Stimulated activated CD8-positive, alpha-beta memory T cell treated with anti-CD3 and anti-CD28 coated beads, Interleukin-7, amount 100 ng/mL, for 1 hour (primary cell): ENCODE measurements at places on chromosomes 1 and 21.

DNA sequence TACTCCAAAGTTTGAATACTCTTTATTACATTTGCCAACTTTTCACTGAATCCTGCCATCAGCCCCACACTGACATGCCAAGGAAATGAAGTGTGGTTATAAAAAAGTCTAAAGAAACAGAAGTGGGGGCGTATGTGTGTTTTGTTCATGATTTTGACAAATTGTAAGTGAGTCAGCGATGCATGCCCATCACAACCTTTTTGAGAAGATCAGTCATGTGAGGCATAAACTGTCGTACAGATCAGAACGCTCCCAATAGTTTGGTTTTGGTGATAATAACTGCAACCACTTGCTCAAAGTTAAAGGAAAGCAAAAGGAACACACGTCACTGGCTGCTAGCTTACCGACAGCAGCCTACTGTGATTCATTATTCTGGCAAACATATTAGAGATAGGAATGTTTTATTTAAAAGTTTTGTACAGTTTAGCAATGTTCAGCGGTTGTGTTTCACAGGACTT, 95.6 kb downstream of the RGS2 start:
- DNase-seq, result no peak

DNA sequence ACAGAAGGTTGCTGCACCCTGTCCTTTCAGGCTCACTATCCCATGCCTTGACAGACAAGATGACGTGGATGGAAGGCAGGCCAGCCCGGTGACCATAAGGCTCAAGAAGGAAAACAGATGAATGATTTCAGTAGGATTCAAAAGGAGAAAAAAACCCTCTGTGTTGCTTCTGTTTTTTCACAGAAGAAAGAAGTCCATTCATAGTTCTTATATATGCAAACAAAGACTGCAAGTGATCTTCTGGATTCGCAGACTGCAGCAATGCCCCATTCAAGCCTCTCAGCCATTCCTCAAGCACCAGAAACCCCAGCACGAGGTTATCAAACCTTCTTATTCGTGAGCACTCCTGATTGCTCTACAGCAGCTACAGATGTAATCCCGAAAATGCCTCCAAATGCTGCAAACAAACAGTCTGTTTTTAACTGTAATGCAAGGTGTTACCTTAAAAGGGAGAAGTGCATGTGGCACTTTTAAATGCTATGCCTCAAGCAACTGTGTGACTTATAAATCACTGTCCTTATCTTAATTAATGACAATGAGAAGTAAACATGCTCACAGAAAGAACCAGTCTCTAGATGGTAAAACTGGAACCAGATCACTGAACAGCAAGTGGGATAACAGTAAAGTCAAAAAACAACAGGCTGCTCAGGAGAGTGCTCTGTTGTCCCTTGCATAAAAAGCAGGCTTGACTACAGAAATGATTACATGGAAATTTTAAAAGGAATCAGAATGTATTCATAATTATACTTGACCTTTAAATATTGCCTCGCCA, 173.9 kb downstream of the HHIPL2 start:
- no peak for DNase-seq

GRCh38 chr1:208278638-208279037, 34.5 kb upstream of the PLXNA2 start:
- DNase-seq, result no peak

DNA sequence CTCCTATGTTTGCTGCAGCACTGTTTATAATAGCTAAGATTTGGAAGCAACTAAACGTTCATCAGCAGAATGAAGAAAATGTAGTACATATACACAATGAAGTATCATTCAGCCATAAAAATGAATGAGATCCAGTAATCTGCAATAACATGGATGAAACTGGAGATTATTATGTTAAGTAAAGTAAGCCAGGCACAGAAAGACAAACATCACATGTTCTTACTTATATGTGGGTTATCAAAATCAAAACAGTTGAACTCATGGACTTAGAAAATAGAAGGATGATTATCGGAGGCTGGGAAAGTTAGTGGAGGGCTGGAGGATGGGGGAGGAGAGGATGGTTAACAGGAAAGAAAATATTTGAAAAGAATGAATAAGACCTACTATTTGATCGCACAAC, 1017.6 kb downstream of the KCNT2 start:
- no peak for DNase-seq

DNA sequence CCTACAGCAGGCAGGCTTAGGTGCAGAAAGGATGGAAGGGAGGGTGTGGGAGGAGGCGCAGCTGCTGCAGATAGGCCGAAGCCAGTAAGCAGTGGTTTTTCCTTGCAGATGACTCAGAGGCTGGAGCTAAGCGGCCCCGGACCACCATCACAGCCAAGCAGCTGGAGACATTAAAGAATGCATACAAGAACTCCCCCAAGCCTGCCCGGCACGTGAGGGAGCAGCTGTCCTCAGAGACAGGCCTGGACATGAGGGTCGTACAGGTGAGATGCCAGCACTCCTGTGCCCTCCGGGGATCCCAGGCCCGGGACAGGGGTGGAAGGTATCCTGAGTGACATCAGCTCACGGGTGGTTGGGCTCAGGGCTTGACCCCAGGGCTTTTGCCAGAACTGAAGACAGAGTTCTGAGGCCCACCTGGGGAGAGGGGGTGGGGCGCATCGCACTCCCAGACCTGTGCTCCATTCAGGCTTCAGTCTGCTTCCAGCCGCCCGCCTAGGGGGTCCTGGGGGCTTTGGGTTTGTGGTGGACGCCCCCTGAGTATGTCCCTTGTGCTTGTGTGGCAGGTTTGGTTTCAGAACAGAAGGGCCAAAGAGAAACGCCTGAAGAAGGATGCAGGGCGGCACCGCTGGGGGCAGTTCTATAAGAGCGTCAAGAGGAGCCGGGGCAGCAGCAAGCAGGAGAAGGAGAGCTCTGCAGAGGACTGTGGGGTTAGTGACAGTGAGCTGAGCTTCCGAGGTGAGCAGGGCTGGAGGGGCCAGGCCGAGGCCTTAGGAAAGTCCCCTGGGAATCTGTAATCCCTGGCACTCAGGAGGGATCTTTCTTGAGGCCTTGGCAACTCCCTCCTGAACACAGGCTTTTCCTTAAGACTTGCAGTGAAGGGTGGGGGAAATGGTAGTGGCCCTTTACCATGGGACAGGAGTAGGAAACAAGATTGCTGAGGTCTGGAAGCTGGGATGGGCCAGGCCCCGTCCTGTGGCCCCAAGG, 41.5 kb downstream of the LHX4 start:
- no peak for DNase-seq

DNA sequence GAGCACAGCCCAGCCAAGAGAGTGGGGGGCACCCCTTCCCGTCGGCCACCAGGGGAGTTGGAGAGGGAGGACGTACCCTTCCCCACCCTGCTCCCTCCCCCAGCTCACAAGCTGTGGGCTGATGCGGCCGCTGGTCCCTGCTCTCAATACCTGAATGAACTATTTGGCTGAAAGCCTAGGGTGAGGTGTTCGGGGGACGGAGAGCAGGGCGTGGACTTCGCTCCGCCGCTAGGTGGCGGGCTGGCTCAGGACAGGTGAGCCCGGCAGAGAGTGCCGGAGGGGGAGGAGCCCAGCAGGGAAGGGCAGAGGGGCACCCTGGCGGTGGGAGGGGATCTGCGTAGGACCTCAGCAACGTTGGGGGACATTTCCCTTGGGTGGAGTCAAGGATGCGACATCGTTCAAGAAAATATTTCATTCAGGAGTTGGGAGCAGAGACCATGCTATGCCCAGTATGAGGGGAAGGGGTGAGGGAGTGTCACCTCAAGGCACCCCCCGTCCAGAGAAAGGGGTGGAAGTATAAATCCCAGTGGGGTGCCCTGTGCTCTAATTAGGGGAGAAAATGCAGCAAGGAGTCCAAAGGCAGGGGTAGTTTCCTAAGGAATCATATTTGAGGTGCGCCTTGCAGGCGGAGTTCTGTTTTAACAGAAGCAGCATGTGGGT, 12.0 kb upstream of the RHBG start:
- peak; percentile 33 for DNase-seq

GRCh38 chr1:48061162-48062136, 64.3 kb upstream of the TRABD2B start:
- no peak for DNase-seq

DNA sequence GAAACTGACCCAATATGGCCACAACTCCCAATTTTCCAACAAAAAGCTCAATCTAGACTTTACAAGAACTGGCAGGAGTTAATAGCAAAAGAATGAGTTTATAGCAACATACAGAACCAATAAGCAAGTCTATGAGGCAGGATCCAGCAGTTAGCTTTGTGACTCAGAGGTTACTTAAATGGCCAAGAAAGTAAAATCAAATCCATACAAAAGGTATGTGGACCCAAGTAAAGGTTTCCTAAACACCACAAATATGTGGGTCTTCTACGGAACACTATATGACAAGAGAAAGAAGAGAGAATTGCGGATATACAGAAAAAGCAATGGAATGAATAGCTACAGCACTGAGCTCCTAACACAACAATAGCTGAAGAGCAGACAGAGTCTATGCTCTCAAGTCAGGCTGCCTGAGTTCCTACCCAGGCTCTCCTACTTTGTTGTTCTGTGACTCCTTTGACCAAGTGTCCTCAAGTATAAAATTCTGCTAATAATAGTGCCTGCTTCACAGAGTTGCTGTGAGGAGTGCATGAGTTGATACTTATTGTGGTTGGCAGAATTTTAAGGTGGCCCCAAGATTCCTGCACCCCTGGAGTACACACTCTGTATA, 204.3 kb downstream of the SMYD3 start:
- DNase-seq, result no peak

DNA sequence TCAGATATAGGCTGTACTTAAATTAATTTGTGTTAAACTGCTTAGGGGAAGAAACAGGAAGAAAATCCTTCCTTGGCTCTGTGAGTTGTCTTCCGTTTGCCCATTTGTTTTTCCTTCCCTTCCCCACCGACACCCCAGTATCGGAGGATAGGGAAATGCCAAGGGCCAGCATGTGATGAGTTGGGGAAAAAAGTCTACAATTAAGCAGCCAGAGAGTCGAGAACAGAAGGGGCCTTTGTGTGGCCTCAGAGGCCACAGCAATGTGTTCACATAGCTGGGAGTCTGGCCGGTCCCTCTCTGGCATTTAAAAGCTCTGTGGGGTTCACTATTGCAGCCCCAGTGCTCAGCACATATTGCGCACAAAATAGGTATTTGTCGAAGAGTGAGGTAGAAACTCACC, 489.3 kb downstream of the MATN1 start:
- no peak for DNase-seq

GRCh38 chr1:83011265-83011664, 987.7 kb downstream of the TTLL7 start:
- DNase-seq, result no peak

GRCh38 chr1:181812208-181812607, 249.3 kb downstream of the ZNF648 start:
- no peak for DNase-seq

- no peak for DNase-seq
Observed at GRCh38 chr1:101200513-101200912, 36.3 kb upstream of the S1PR1 start.

GRCh38 chr1:245310571-245311531, 156.1 kb downstream of the KIF26B start:
- DNase-seq, result no peak
